ENCODE measurements at places on chromosomes 4 and X. TPM values are rescaled to one million over a fixed set of nuclear protein-coding genes. Genes with fewer than 3 reads are reported as not detected.

The SSX3 gene
- not detected for total RNA-seq

- no peak for DNase-seq
Observed at GRCh38 chr4:20552004-20552403, 148.3 kb upstream of the PACRGL start.

The RNF212 gene
- 0.29 TPM for total RNA-seq

- DNase-seq, result no peak
Observed at GRCh38 chr4:67909905-67910584, 26.2 kb upstream of the TMPRSS11D start.

The UVSSA gene
- total RNA-seq, result 15.1 TPM

The MAGEA11 gene
- not detected for total RNA-seq

Measured in glomerular endothelial cell (primary cell).